Fibroblast of the aortic adventitia (primary cell): ENCODE measurements at places on chromosomes 16 and 17. TPM values are rescaled to one million over a fixed set of nuclear protein-coding genes. Genes with fewer than 3 reads are reported as not detected.

Gene B4GALNT2
- 0.45 TPM in 1 of 2 replicates, not detected in the other for total RNA-seq

DNA sequence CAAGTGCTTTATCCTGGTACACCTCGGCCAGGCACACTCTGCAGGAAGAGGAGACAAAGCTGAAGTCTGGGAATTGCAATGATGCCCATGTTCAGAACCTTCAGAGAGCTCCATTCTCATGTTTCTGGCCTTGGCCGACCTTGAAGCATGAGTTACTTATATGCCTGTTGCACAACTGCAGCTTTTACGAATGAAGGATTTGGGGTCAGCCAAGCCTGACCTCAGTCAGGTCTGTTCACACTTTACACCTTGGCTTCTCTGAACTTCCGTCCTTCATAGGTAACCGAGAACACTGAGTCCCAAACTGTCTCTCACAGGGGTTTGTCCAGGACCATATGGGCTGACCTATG is 66.7 kb downstream of the GTF3C1 start:
- DNase-seq, result no peak

Gene RNF43
- total RNA-seq, result under 0.01 and 0.49 TPM in 2 replicates

Gene EXOC3L1
- total RNA-seq, result 0.98 TPM in 1 of 2 replicates, not detected in the other

Gene CACNG5
- not detected in 2 replicates for total RNA-seq

DNA sequence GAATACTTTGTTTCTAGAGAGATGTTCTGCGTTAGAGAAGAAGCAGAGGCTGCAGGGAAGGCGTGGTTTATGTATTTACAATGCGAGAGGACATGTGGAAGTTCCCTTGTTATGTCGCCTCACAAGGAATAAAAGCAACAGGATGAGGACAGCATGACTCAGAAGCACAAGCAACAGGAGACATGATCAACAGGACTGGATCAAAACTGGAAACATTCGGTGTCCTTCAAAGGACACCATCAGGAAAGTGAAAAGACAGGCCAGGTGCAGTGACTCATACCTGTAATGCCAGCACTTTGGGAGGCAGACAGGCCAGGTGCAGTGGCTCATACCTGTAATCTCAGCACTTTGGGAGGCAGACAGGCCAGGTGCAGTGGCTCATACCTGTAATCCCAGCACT is 52.6 kb downstream of the CCDC57 start:
- no peak for DNase-seq

Gene KRT15
- total RNA-seq, result 0.63 TPM in 1 of 2 replicates, not detected in the other

GRCh38 chr17:76000016-76000754 is 470 bp upstream of the CDK3 start:
- no peak for DNase-seq

DNA sequence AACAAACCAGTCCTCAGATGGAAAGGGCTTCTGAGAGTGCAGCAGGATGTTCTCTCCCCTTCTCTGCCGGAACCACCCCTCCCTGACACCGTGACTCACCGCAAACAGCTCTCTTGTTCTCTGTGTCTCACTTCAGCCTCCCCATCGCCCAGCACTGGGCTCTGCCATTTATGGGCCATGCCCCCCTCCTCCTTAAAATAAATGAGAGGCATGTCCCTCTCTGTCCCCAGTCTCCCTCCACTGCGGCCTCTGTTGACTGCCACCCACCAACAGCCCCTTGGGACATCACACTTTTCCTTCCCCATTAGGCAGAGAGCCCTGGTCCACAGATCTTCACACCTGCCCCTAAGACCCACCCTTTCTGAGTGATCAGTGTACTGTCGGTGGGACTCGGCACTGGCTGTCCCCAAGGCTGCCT is 6.3 kb downstream of the CCDC102A start:
- DNase-seq, result peak; percentile 60

DNA sequence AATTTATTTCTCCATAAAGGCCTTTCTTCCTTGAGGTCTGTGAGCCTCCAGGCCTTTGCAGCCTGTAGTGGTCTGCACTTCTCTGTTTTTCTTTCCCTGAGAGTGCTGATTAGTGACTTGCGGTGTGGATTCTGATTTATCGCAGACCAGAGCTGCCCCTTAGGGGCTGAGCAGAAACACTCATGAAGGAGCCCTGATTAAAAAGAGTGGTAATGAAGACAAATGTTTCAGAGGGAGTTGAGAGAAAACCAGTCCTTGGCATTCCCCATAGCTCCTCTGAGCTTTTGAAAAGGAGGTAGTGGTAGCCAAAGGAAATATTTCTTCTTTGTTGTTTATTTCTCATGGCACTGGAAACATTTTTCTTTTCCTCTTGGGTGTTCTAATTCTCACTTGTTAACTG is 268.1 kb upstream of the TBX2 start:
- DNase-seq, result no peak

- DNase-seq, result no peak
Measured at GRCh38 chr16:13630374-13630773, 289.6 kb upstream of the ERCC4 start.

Gene PPM1E
- total RNA-seq, result 0.41 and 0.45 TPM in 2 replicates

Gene DDX5
- total RNA-seq, result 302 and 859 TPM in 2 replicates

GRCh38 chr16:28061352-28062101 is 2.0 kb downstream of the GSG1L start:
- DNase-seq, result no peak
